ENCODE measurements at places on chromosomes 7 and 10.

- no peak for DNase-seq
These were observed 6.1 kb upstream of the PKD1L1 start for GRCh38 chr7:47954231-47954911.

DNA sequence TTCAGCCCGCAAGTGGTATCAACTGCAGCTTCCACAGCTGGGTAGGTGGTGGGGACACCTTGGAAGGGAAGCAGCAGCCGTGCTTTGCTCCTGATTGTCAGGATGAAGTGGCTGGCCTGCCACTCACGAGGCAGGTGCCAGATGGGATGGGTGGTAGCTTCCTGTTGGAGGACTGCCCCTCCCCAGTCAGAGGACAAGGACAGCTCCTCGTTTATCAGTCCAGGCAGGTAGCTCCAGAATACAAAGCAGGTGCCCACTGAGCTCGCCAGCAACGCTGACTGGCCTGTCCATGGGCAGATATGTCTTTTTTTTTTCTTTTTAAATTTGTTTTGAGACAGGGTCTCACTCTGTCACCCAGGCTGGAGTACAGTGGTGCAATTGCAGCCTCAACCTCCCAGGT is 431.3 kb downstream of the GALNT17 start:
- DNase-seq, result no peak

DNA sequence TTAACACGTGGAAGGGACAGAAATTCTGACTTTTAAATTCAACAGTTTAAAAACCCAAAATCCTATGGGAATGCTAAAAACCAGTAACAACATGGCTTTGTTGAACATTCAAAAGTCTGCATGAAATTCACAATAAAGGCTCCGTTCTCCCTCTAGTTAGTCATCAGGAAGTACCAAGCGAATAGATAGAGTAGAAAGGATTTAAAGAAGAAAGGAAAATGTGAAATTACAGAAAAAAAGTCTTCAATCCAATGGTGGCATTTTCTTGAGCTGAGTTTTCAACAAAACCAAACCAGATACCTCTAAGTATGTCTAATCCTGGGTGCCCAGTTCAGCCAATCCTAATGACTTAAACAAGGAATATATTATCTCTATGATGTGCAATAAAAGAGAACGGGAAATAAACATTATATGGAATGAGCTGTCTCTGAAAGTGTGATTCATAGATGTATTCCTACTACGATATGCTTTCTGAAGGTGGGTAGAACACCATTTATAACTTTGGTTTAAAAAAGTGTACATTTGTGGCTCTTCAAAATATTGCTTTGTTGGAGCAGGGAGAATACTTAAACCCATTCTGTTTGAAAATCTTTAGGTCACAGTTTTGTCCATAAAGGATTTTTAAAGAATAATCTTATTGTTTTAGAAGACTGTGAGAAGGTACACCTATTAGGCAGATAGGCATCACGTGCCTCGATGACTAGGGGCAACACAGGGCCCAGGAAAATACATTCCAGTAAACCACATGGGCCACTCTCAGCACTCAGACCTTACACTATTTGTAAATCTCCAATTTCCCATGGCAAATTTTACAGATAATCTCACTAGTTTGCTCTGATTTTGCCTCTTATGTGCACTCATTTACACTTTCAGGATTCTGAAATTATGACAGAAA is 87.7 kb downstream of the CUBN start:
- no peak for DNase-seq

GRCh38 chr10:43700306-43700705 is 51.6 kb upstream of the ZNF32 start:
- no peak for DNase-seq
